ENCODE measurements at places on chromosomes 13 and 19.

DNA sequence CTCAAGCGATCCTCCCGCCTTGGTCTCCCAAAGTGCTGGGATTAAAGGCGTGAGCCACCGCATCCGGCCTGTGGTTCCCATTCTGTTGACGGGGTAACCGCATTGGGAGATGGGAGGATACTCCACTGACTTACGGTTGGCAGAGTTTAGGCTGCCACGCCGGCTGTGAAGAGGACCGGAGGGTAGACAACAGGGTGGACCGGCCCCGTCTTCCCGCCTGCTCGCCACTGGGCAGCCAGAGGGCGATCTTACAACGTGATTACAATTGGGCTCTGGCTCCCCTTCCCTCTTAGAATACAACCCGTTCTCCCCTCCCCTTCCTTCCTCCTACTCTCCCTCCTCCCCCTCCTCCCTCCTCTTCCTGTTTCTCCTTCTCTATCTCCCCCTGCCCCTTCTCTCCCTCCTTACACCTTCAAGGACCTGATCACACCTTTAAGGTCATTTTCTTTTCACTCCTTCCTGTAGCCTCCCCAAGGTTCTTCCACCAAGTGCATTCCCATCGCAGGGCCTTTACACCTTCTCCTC lies 957 bp upstream of the CCDC194 start:
- DNase-seq: peak; percentile 55

DNA sequence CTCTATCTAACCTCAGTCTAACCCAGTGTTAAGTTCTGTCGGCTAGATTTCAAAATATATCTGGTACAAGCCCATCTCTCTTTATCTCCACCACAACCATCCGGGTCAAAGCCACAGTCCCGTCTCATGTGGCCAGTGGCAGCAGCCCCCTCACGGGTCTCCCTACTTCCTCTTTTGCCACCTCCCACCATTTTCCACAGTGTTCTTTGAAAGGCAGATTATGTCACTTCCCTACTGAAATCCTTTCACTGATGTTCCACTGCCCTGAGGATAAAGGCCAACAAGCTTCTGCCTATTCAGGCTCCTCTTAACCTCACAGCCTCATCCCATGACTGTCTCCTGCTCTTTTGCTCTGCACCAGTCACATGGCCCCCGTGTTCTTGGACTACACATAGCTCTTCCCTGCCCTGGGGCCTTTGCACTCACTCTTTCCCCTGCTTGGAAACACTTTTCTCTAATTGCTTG lies 117.2 kb downstream of the UBL3 start:
- DNase-seq: no peak

DNA sequence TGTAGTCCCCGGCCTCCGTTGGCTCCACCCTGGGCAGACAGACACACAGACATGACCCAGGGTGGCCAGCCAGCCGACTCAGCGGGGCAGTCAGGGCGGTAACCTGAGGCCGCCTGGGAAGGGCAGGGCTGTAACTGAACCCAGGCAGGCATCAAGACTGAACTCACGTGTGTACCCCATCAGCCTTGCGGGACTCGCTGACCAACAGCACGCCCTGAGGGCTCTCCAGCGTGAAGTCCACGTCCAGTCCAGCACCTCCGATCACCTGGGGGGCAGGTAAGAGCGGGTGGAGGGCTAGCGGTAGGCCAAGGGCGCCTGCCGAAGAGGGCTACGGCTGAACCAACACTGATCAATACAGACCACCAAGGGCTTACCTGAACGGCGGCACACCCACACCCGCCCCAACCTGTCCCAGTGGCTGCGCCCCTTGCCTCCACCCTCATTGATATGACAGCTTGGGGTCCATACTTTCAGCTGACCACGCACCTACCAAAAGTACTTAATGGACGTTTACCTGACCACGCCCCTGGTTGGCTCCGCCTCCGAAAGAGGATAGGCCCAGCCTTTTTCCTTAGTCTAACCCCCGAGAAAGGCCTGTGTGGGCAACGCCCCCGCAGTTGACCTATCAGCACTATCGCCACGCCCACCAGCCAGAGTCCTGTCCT lies 791 bp downstream of the TMED1 start:
- peak; percentile 22 for DNase-seq

- DNase-seq: no peak
These were observed 126.7 kb upstream of the MRI1 start for GRCh38 chr19:13637664-13638063.

DNA sequence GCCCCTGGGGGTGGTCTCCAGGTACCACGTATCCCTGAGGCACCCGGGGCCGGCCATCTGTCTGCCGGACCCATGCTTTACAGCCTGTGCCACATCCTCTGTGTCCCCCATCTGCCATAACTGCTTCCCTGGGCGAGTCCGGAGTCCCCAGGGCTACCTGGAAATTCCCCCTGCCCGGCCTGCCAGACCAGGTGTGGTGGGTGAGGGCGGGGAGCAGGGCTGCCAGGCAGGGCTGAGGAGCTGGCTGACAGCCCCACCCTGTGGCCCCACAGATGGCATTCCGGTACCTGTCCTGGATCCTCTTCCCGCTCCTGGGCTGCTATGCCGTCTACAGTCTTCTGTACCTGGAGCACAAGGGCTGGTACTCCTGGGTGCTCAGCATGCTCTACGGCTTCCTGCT lies 10.3 kb upstream of the RELB start:
- no peak for DNase-seq

DNA sequence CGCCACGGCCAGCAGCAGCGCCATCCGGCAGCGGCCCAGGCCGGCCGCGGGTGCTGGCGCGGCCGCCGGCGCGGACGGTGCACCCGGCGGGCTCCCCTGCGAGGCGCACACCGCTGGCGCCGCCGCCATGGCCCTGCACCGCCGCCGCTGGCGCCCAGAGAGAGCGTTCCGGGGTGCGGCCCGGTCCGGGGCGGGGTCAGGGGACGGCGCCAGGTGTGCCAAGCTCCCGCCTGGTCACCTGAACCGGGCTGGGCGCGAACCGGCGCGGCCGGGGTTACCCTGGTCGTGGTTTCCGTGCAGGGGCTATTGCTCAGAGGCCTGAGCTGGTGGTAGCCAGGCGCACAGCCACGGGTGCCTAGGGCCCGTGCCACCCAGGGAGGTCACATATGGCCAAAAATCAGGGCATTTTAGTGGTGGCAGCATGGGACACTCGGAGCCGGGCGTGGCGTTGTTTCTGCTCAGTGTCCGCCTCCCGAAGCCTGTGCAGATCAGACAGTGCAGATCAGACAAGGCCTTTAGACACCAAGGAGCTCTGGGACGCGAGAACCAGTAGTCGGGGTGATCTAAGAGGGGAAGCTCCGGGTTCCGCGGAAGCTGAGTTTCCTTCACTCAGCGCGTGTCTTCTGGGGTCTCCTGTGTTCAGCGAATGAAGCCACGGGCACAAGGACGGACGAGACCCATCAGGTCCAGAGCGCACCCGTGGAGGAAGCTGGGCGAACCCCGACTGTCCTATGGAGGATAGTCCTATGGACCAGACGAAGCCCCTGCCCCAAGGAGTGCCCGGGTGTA lies at the start of gene TMEM238:
TSS of gene TMEM238 (minus strand) at position 162 of the 789 bp plus-strand sequence. CDS start at position 129, 33 bp downstream.
- no peak for DNase-seq

- DNase-seq: no peak
These were observed 127.4 kb downstream of the LMO7 start for GRCh38 chr13:75763512-75763911.

GRCh38 chr13:40615619-40616018 lies 50.8 kb downstream of the FOXO1 start:
- DNase-seq: no peak

DNA sequence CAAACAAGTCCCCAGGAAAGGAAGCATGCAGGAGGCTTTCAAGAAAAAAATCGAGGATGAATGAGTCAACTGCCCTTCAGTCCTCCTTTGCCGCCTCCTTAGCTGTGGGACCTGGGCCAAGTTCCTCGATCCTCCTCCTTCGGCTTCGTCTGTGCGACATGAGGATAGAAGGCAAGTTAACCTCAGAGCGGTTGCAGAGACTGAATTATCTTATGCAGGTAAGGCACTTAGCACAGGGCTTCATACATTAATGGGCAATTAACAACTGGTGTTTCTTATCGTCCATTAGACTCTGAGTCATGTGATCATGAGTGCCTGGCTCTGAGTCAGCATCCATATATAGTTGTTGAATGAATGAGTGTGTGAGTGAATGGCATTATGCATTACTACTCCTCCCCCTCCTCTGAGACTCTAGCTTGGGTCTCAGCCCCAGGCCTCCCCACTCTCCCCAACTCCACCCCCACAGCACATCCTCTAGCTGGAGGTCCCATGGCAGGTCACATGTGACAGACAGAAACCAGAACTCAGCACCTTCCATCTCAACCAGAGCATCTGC lies 1.6 kb upstream of the TTC9B start:
- no peak for DNase-seq

- no peak for DNase-seq
These were observed 9.0 kb downstream of the NFIX start for GRCh38 chr19:13004273-13004672.

DNA sequence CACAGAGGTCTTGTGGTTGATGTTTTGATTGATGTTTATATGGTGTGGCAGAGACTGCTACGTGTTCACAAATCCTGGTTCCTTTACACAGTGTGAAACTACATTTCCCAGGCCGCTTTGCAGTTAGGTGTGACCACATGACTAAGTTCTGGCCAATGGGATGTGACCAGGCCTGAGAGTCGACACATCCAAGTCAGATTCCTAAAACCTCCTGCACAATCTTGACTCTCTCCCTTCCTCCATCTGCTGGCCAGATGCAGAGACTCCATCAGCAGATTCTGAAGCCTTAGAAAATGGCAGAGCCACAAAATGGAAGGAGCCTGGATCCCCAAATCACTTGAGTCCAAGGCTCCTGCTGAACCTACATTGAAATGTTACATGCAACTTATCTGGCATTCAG lies 12.6 kb downstream of the CD37 start:
- peak; percentile 44 for DNase-seq

DNA sequence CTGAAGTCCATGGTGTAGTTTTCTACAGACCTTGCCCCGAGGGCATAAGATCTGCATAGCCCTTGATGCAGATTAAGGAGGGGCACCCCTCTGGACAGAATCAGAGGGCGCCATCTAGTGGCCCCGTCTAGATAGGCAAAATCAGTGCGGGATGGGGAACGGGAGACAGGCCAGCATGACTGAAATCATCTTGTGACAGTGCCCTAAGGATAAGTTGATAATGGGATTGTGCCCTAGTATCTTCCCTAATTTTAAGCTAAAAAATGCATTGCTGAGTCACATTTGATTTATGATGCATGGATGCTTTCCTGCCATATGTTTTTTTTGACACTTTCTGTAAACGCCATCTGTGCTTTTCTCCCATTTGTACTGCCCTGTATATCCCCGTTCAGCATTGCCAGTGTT lies 19.0 kb upstream of the GPI start:
- peak; percentile 86 for DNase-seq

DNA sequence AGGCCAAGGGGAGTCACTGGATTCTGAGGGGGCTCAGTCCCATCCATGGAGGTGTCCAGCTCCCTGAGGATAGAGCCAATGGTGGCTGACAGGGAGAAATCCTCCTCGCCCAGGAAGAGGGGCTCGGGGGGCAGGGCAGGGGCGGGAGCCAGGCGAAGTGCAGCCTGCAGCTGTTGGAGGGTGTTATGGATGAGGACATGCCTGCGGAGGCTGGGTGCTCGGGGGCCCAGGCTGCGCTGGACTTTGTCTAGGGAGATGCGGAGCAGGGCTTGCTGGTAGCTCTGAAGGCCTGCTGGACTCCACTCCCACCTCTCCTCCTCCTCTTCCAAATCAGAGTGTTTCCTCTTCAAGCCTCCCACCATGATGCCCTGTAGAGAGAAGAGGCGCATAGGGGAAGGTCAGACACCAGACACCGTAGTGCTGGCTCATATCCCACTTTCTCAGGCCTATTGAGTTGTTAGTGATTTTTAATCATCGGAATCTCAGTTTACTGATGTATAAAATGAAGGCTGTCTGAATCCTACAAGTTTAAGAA lies 2.3 kb downstream of the SERTAD3 start:
- no peak for DNase-seq

- peak; percentile 53 for DNase-seq
These were observed 22.4 kb downstream of the AMER2 start for GRCh38 chr13:25149711-25150110.

GRCh38 chr19:50378169-50378862 lies 2.1 kb downstream of the NR1H2 start:
- DNase-seq: no peak

GRCh38 chr13:51318015-51318414 lies 21.5 kb upstream of the SERPINE3 start:
- no peak for DNase-seq

- no peak for DNase-seq
These were observed 7.8 kb downstream of the TMIGD2 start for GRCh38 chr19:4294389-4294788.

DNA sequence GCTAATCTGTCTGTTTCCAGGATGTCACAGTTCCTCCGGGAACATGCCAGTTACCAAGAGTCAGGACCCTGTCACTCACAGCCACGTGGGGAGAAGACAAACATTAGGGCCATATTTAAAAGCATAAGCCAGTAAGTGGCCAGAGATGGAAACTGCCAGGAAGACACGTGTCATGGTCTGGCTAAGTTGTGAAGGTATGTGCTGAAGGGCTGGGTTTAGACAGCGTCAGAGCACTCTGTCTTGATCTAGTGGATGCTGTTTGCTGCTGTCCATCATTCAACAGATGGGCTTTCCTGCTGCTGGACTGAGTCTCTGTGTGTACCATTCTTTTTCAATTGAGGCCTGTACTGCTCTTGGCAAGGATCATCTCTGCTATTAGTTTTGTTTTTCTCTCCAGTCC lies 128.6 kb downstream of the HS6ST3 start:
- no peak for DNase-seq

DNA sequence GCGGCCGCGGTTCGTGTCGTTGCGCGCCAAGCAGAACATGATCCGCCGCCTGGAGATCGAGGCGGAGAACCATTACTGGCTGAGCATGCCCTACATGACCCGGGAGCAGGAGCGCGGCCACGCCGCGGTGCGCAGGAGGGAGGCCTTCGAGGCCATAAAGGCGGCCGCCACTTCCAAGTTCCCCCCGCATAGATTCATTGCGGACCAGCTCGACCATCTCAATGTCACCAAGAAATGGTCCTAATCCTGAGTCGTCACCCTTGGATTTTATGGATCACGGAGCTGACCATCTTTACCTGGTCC lies 475 bp downstream of the MRPL57 start:
- no peak for DNase-seq

GRCh38 chr13:40485611-40486517 lies 180.6 kb downstream of the FOXO1 start:
- no peak for DNase-seq

DNA sequence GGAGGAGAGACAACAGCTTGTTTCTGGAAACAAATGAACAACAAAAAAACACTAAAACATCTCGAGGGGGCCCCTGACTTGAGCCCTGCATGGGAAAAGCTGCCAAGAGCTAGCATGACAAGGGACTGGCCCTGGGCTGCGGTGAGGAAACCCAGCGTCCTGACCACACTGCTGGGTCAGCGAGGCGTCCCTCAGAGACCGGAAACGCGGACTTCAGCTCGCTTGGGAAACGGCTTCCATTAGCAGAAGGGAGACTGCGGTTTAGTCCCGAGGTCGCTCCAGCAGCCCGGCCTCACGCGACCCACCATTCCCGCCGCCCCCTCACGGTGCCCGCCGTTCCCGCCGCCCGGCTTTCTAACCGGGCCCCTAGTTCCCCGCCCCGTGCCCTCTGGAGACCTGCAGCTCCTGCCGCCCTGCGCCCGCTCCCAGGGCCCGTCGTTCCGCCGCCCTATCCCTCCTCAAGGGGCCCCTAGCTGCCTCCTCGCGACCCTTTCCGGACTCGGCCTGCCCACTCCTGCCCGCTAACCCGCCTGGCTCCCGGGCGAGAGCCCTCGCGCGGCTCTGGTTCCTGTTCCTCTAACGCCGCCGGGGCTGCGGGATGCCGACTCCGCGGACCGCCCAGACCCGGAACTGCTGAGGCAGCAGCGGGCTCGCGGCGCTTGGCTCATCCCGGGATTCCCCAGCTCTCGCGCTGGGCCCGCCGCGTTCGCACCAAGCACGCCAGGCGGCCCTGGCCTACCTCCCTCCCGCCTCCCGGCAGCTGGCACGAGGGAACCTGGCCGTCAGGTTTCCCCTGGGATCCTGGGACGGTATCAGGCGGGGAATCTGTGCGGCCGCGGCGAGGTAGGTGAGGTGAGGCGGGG lies at the start of gene CCDC122:
TSS of gene CCDC122 (minus strand) at position 849 of the 863 bp plus-strand sequence. CDS start 10,364 bp downstream, outside the sequence.
- DNase-seq: peak; percentile 81
